ENCODE measurements at places on chromosomes 5 and 9.

DNA sequence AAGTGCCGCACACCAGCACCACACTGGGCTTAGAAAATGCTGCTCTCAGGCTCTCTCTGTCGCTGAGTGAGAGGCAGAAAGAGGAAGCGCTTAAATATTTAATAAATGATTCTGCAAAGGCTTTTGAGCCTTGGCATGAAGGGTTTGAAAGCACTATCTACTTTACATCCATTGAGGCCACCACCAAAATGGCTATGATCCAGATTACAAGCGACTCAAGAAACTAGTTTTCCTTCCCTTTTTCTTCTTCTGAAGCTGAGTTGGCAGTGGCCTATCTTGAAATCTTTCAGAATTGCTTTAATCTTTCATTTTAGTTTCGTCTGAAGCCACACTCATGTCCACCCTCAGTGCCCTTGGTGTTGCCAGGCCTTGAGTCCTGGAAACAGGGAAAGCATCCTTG lies 59.5 kb downstream of the EBF1 start:
- no peak for DNase-seq

GRCh38 chr9:102445181-102445747 lies 549.9 kb upstream of the CYLC2 start:
- no peak for DNase-seq

DNA sequence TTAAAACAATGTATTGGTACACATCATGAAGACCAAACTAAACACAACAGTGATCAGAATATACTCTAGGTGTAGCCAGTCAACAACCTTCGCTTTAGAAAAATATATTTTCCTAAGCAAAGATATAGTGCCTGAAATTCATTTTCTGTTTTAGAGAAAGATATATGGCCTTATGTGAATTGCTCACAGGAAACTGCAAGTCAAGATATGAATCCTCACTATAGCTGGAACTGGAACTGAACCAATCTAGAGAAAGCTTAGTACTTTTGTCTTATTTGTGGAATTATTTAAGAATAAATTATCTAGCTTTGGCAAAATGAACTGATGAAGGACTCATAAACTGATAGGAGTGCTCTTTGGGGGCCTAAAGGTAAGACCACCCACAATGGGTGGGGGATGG lies 27.3 kb downstream of the GZMK start:
- DNase-seq = no peak

- peak; percentile 55 for DNase-seq
These were observed 219.2 kb downstream of the AGTPBP1 start for GRCh38 chr9:85522459-85523092.

DNA sequence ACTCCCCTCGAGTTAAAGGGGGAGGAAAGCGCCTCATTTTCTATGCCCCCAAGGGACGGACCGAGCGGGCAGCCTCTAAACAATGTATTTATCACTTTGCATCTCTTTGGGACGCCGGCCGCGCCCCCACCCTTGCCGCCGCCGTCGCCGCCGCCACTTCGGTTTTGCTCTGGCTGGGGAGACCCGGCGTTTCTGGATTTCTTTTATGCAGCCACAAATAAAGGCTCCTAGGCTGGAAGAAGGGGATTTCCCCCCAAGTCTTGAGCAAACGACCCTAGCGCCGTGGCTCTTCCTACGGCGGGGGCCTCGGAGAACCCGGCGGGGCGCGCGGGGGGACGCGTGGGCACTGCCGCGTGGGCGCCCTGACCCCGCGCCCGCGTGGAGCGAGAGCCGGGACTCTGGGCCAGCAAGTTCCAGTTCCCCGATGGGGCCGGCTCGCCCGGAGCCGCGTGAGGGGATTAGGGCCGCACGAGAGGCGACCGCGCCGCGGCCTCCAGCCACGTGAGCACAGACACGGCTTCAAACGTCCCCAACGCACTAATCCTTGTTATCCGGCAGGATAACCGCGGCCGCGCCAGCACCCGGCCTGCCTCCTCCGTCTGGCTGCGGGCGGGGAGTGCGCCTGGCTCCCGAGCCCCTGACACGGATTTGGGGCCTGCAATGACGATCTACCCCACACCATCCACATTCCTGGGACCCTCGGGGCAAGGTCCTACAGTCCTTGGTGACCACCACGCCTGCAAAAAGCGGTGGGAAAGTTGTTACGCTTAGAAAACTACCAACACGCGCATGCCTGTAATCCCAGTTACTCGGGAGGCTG lies 7.9 kb upstream of the NEUROG1 start:
- no peak for DNase-seq

Data from heart right ventricle (tissue), 16 donors.